BJ (cell line): ENCODE measurements at places on chromosomes 7 and 10.

DNA sequence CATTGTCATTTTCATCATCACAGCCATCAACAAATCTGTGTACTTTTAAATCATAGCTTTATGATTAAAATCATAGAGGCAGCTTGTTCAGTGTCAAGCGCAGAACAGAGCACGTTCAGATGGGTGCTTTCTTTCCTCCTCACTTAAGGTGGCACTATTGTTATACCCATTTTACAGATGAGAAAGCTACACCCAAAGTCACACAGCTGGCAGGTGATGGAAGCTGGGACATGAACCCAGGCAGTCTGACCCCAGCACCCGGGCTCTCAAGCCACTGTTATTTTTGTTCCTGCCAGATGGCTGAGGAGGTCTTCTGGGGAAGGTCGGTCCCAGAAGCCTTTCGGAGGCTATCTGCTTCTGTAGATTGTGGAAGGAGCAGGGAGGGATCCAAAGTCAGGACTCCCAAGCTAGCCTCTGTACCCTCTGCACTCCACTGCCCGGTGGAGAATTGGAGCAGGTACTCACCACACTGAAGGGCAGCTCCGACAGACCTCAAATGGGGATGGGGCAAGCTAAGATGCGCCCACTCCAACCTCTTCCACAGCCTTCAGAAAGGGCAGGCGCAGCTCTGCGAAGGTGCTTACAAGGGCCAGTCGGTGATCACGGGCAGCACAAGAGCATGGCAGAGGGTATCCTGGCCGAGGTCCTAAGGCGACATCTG is 610 bp downstream of the AVPI1 start:
- DNase-seq, result no peak

GRCh38 chr10:20623546-20623945 is 273.6 kb downstream of the NEBL start:
- DNase-seq, result no peak

- no peak for DNase-seq
Observed at GRCh38 chr10:18068401-18068800, 71.8 kb upstream of the CACNB2 start.

GRCh38 chr7:106855540-106856132 is 9.4 kb upstream of the PIK3CG start:
- DNase-seq, result no peak

GRCh38 chr7:92304406-92304893 is 58.7 kb downstream of the ANKIB1 start:
- no peak for DNase-seq

GRCh38 chr7:106767498-106768323 is 97.4 kb upstream of the PIK3CG start:
- no peak for DNase-seq

- DNase-seq, result no peak
Observed at GRCh38 chr7:65926588-65926987, 53.7 kb downstream of the VKORC1L1 start.

DNA sequence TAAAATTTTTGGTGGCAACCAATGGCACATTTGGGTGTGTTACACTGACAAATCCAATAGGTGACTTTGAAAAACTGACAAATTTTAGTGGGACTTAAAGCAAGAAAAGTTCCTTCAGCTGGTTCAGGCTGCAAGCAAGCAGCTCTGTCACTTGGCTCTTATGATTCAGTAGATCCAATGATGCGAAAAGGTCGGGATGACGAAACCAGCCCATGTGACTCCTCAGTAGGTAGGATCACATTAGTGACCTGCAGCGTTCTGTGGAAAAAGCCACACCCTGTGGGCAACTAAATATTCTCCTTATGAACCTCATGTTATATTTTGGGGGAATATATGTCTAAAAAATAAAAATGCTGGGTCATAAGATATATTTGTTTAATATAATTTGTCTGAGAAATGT is 13.3 kb upstream of the TSGA13 start:
- DNase-seq, result no peak

DNA sequence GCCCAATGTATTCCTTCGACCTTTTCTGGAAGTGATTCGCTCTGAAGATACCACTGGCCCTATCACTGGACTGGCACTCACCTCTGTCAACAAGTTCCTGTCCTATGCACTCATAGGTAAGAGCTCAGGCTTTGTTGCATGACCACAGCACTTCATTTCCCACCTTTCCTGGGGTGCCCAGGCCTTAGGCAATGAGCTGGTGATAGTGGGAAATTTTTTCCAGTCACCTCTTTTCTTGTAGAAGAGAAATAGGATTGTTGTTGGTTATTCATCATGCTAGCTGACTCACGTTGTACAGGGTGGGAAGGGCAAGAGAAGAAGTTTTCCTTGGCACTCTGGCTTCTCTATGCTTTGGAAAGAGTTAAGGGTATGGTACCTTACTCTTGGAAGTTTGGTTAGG is 51.4 kb upstream of the NFKB2 start:
- DNase-seq, result no peak

DNA sequence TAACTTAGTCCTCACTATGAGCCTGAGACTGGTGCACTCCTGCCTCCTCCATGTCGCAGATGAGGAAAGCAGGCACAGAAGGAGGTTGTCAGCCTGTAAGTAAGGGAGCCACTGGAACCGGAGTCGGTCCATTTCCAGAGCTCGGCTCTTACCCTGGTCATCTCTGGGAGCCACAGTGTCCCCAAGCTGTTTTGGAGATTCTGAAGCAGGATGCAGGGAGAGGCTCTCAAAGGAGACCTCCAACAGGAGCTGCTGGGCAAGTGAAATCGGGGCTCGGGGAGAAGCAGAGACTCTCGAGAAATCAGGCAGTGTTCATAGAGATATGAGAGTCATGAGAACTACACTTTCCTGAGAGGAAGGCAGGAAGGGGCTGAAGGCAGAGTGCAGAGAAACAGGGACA is 39.0 kb downstream of the VSTM4 start:
- DNase-seq, result no peak

- DNase-seq, result no peak
Observed at GRCh38 chr10:71088054-71088453, 124.3 kb upstream of the UNC5B start.
